ENCODE measurements at places on chromosomes 7 and 10. TPM values are rescaled to one million over a fixed set of nuclear protein-coding genes. Genes with fewer than 3 reads are reported as not detected.

ACBD7 gene
- 0.27 TPM for total RNA-seq

PAOX gene
- total RNA-seq: 0.70 TPM

- DNase-seq: peak; percentile 11
These were observed 510.1 kb downstream of the ARL4A start for GRCh38 chr7:13197501-13197900.

GRCh38 chr7:87858417-87859100, 17.6 kb downstream of the SLC25A40 start:
- DNase-seq: no peak

GIMAP8 gene
- not detected for total RNA-seq

GIGYF1 gene
- total RNA-seq: 13.8 TPM

GRCh38 chr10:132841615-132841975, 55.6 kb upstream of the NKX6-2 start:
- DNase-seq: no peak

GPR26 gene
- not detected for total RNA-seq

DNA sequence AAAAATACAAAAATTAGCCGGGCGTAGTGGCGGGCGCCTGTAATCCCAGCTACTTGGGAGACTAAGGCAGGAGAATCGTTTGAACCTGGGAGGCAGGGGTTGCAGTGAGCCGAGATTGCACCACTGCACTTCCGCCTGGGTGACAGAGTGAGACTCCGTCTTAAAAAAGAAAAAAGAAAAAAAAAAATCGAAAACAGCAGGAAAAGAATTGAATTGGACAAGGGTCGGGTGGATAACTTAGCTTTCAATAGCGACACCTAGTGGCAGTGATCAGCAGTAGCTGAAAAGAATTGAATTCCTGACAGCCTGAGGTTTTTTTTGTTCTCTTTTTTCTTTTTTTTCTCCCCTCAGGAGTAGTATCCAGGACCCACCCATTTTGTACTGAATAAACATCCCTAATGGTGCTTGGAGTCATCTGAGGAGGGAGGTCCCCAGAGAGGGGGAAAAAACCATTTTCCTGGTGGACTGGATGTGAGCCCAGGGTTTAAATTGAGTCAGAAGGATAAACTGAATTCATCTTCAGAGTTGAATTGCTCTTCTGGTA, 55.1 kb downstream of the CYCS start:
- peak; percentile 84 for DNase-seq

DNA sequence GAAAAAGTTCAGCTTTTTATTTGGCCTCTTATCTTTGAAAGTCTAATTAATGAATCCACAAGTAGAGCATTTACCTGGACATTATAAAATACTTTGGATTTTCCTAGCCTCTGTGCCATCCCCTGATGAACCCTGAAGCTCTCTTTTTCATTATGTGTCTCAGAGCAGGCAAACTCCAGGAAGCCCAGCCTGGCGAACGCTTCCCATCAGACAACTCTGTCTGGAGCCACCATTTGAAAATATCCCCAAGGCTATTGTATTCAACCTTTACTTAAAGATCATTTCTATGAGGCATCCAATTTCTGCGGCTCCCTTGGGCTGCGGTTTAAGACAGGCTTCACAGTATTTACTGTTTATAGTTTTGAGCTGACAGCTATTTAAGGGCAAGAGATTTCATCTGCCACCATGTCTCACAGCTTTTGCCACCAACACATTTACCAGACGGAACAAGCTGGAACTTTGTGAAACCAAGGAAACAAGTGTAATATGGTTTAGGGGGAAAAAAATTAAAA, 257.2 kb upstream of the GLI3 start:
- DNase-seq: no peak

Data from HT1080 (cell line).